WERI-Rb-1 (cell line): ENCODE measurements at places on chromosomes 6 and 20.

DNA sequence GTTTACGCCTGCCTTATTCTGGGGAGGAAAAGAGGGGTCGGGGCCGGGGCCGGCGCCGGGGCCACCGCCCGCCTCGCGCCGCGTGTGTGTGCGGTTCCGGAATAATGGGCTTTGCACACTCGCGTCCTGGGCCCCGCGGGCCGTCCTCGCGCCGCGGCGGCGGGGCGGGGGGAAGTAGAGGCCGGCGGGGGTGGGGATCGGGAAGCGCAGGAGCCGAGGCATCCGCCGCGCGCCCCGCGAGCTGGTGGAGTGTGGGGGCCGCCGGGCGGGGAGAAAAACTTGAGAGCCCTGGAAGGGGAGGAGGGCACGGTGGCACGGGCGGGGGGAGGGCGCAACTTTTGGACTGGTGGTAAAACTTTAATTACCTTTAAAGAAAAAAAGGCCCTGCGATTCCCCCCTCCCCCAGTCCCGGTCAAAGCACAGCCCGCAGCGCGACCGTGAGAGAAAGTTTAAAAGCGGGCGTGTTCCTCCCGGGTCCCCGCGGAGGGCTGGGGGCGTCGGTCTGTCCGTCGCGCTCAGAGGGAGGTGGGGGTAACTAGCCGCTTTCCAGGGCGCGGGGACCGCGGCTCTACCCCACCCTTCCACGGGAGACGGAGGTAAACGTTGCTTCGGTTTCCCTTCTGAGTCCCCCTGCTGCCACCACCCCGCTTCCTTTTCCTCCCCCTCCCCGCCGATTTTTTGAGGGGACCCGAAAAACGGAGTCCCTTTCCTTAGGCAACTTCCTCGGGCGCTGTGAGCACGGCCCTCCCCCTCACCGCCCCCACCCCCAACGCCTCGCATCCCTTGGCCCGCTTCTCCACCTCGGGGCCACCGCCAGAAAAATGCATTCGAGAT lies 1.9 kb downstream of the L3MBTL3 start:
- peak; percentile 14 for DNase-seq

GRCh38 chr6:39471954-39472659 lies 149.6 kb upstream of the KCNK16 start:
- no peak for DNase-seq

DNA sequence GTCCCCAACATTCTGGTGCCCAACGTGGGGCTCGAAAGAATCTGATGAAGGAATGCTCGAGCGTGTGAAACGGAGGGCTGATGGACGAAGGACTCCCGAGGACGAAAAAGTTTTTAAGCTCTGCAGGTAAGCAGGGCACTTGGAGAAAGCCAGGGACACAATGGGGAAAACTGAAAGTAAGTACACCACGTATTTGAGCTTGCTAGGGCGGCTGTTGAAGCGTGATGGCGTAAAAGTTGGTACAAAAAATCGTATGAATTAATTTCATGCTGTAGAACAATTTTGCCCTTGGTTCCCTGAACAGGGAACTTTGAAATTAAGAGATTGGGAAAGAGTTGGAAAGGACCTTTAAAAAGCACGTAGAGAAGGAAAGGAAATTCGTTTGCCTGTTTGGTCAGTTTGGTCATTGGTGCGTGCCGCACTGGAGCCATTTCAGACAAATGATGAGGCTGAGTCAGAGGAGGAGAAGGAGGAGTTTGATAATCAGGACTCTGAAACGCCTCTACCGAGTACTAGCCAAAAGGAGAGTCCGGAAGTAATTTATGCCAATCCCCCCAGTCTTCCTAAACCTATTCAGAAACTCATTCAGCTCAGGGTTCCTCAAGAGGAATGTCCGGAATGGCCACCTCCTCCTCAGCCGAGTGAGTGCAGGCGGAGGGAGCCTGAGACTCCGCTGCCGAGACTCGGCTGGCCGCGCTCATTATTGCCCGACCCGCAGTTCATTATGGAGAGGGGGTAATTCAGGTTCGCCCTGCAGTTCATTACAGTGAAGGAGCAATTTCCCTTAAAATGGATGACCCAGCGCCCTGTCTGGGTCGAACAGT lies 59.2 kb upstream of the PRSS16 start:
- peak; percentile 28 for DNase-seq

- no peak for DNase-seq
These were observed 44.8 kb upstream of the AFDN start for GRCh38 chr6:167781868-167782267.

DNA sequence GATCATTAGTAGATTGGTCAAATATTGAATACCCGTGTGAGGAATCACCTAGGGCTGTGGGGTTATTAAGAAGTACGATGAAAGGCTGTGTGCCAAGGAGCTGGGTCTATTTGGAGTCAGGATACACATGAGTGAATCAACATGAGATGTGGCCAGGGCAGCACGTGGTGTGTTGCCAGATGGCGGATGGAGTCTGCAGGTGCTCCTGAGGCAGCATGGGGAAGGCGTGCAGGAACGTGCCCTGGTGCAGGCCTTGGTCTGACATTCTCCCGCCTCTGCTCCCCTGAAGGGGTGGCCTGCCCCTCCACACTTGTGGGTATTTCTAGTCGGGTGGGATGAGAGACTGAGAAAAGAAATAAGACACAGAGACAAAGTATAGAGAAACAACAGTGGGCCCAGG lies 39.0 kb upstream of the SLC22A1 start:
- DNase-seq = no peak

DNA sequence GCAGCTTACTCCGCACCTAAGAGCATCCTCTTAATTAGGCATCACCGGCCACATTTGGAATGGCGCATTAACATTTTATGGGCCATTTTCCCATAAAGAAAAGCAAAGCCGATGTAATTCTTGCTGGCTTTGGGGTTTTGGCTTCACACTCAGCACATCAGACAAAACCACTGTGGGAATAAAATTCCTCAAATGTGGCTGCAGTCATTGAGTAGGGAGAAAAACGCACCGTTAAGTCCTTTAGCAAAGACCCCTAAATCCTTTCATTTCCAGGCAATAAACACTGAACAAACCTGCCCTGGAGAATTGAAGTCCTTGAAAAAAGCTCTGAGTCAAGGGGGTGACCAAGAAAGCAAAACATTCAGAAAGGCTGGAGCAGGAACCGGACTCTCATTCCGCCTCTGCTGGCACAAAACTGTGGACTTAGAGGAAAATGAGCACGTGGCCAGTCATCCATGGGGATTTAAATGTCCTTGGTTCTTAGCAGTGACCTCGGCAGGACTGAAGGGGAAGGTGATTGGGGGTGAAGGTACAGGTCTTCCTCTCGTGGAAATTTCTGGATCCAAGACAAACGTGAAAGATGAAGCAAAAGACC lies 102.9 kb downstream of the CDH4 start:
- no peak for DNase-seq

DNA sequence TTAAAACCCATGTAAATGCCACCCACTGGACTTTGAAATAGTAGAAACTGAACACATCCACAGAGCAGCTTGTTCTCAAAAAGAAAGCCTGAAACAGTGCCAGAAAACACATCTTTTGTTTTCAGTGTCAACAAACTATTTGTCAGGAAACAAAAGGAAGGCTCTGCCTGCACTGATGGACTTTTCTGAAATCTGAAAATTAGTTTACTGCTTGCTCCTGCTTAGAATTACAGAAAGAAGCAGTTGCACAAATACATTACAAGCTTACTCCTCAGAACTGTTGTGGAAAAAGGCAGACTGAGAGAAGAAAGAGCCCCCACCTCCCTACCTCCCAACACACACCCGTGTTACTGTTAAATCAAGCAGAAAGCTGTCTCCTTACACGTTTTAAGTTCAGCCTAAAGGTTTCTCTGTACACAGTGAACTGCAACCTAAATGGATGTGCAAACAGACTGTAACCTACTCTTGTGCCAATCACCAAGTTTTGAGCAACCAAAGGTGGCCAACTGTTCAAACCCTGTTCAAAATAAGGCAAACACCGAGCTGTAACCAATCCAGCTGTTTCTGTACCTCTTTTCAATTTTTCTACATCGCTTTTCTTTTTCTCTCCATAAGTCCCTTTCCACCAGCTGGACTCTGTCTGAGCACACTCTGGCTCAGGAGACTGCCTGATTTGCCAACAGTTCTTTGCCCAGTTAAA lies 43.7 kb downstream of the FRK start:
- DNase-seq = no peak

DNA sequence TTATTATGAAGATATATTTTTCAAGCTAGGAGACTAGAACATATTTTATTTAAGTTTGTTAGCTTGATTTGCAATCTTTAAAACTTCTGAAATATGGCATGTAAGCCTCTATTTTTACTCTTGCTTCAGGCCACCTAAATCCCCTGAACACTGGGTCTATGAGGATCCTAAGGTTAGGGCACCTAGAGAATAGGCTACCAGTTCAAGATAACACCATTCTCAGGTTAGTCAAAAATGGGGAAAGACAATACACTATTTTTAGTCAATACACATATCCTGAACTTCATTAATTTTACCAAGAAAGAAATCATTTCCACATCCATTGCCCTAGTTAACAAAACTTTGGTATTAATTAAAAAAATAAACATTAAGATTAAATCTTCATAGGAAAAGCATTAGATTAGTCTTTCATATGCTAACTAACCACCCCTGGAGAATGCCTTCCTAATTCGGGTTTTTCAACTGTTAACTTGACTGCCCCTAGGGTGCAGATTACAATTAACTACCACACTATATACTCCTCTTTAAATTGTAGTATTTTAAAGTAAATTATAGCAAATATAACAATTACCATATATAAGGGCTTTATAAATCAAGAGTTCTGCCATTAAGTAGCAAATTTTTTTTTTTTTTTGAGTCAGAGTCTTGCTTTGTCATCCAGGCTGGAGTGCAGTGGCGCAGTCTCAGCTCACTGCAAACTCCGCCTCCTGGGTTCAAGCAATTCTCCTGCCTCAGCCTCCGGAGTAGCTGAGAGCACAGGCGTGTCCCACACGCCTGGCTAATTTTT lies 6.7 kb upstream of the HSF2 start:
- DNase-seq = no peak

DNA sequence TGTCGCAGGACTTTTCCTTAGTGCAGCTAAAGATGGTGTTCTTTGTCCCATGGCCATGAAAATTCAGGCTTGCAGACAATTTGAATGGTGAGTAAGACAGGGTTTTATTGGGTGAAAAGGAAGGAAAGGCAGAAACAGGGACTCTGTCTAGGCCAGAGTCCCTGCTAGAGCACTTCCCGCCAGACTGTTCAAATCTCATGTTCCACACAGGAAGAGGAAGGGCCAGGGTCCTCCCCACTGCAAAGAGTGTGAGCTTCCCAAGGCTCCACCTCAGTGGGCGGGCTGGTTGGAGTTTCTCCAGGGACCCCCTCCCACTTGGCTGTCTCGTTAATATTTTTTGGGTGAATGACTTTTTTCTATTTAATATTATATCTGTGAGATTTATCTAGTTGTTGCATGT lies 29.0 kb downstream of the COL19A1 start:
- no peak for DNase-seq

GRCh38 chr20:62875419-62876361 lies 14.1 kb upstream of the TCFL5 start:
- DNase-seq = peak; percentile 87

DNA sequence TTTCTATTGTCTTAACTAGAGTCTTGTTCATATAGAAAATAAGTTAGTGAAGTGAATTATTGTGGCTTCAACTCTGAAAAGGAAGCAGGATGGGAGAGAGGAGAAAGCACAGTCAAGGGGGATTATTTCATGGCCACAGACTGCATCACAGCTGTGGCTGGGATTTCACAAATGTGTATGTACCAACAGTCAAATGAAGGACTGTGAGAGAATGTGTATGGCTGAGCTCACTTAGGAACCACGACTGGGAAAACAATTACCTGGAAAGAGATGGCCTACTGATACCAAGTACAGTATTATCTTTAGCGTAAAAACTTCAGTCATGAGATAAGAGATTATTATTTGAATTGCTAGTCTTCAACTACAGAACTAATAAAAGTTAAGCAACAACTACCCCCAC lies 54.9 kb downstream of the SESN1 start:
- peak; percentile 27 for DNase-seq

- no peak for DNase-seq
These were observed 89.4 kb downstream of the PDE10A start for GRCh38 chr6:165573671-165574070.

DNA sequence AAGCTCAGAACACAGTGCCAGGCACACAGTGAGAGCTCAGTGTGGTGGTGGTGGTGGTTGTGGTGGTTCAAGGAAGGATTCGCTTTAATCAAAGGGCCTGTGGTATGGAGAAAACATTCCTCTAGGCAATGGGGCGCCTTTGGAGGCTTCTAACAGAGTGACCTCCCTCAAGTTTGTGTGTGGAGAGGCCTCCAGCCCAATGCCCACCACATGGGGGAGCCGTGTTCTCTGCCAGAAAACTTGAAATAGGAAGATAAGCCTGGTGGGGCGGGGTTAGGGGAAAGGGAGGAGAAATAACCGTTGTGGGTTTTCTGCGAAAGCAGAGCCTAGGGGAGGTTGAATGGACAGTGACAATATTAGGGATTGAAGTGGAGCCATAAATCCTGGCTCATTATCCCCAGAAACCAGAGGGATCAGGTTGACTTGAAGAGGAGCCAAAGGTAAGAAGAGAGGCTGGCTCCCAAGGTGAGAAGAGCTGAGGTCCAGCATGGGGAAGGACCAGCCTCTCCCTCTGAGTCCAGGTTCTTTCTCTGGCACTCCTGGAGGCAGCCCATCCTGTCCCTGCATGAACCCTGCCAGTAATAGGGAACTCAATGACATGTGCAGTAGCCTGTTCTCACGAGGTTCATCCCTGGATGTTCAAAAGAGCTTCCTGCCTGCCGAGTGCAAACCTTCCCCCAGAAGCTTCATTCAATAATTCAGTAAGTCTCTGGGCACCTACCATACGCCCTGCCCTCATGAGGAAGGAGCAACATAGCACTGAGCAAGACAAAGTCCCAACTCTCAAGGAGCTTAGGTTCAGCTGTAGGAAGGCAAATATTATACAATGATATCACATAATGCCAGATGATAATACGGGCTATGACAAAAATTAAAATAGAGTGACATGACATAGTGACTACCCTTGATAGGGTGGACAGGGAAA lies 51.4 kb downstream of the TGM2 start:
- DNase-seq = peak; percentile 70

GRCh38 chr6:138590796-138591709 lies 91.8 kb upstream of the NHSL1 start:
- DNase-seq = peak; percentile 76

GRCh38 chr6:32627831-32628230 lies 9.4 kb upstream of the HLA-DQA1 start:
- no peak for DNase-seq

- DNase-seq = no peak
These were observed 427.1 kb upstream of the NOX3 start for GRCh38 chr6:155882527-155883333.

DNA sequence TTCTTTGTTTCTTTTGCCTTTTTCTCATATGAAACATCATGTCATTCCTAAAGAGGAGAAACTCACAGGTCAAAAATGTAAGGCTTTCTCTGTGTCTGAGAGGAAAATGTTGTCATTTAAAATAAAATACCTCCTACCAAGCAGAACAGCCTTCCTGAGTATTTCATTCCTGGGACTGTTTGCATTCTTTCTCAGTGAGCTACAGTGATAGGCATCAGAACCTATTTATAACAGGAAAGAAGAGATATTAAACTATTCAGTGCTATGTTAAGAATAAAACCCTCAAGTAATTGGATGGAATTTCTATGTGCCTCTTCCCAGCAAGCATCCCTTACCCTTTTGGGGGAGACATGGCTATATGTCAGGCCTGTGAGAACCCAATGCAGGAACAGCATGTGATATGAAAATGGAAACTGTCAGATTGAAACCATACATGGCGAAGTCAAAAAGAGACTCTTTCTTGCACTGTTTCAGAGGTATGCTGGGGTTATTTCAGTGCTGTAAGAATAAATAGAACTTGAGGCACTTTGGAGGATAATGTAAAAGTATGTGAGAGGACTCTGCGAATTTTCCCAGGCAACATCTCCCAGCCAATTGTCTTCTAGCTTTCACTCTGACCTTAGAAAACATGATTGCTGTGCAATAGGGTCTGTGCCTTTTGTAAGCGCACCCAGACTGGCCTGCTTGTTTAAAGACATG lies 133.8 kb upstream of the CCN2 start:
- DNase-seq = no peak
